Sciatic nerve (tissue), 2 donors: ENCODE measurements at places on chromosomes 5 and 9. TPM values are rescaled to one million over a fixed set of nuclear protein-coding genes. Genes with fewer than 3 reads are reported as not detected.

FOXD4L4 gene
- not detected for total RNA-seq

ARHGEF37 gene
- 86.7 TPM for total RNA-seq

CLIC3 gene
- total RNA-seq = 11.3 TPM

DNA sequence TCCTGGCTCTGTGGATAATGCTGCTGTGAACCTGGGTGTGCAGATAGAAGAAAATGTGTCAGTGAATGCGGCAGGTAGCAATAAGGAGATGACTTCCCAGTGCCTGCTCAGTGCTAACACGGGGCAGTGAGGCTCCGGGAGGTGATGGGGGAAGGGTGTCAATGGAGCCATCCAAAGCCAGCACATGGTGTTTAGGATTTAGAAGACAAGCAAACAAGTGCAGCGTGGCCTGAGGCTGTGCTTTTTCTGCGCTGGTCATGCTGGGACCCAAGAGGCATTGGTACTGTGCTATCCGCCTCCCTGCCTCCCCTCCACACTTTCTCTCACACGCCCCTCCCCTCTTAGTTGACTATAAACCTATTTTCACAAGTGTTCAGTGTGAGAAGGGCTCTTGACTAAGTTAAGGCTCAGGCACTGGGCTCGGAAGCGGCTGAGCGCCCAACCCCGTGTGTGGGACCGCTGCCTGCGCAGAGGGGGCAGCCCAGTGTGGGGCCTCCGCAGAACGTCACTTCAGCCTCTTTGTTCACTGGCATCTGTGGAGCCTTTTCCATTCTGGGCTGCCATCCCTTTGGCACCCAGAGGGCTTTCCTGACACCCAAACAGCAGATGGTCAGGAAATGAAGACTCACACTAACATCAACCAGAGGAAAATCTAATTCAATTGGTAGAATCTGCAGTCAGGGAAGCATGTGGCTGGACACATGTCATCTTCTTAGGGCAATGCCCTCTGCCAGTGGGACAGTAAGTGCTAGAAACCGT, 21.8 kb upstream of the NINJ1 start:
- DNase-seq = no peak

DNA sequence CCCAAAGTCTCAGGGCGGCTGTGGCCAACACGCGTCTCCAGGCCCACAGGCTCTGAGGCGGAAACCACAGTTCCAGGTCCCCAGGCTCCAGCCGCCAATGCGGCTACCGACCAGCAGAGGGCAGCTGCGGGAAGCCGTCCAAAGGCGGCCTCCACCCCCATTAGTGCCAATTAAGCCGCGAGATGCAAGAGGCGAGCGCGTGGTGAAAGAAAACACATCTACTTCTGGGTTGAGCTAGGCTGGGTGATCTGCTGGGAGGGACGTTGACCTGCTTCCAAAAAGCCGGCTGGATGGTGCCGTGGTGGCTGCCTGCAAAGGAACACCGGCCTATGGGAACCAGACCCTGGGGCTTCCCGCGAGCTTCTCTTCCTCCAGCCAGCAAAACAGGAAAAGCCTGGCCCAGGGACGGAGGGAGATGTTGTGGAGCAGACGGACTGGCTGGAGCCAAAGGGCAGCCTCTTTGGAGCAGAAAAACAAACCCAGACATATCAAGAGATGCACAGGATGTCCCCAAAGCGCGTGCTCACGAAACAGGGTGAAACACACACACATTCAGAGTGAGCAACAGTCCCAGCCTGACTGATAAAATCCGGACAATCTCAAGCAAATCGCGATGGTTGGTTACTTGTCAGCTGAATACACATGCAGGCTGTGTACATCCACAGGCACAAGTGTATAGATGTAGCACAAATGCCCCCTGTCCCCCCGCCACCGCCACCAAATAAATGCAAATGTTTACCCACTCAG, 187.1 kb upstream of the BRINP1 start:
- peak; percentile 80 for DNase-seq

GRCh38 chr5:153718713-153719112, 228.2 kb downstream of the GRIA1 start:
- DNase-seq = no peak

- no peak for DNase-seq
Observed at GRCh38 chr5:79346420-79346824, 110.5 kb downstream of the JMY start.

GRCh38 chr9:119003201-119003611, 366.0 kb downstream of the BRINP1 start:
- no peak for DNase-seq

DNA sequence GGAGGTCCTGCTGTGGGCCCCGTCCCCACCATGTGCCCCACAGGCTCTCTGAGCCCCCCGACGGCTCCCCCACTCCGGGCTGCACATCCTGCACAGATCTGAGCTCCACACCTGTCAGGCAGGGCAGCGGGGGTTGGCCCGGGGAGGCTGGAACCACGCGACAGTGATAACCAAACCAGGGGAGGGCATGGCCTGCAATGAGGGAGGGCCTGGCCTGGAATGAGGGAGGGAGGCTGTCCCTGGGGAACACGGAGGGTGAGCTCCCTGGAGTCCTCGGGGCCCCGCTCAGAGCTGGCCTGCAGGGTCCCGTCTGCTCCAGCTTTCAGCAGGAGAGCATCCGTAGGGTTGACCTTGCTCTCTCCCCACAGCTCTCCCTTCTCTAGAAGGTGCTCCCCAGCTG, 30.5 kb downstream of the SLC9A3 start:
- no peak for DNase-seq

DNA sequence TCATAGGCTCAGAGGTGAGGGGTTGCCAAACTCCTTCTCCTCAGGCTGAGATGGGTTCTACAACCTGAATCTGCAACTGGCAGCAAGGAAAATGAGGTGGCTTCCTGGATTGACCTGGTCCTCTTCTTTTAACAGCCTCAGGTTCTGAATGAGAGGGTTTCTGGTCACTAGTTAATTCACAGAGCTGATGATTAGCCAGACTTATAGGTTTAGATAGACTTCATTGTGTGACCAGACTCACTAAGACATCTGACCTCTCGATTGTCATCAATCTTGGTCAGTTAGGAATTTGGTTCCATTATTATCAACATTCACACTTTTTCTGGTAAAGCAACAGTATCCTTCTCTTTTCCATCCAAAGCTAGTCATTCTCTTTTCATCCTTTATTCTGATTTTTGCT, 257.9 kb downstream of the PAPPA start:
- no peak for DNase-seq
